Fibroblast of the aortic adventitia (primary cell): ENCODE measurements at places on chromosomes 1 and 21. TPM values are rescaled to one million over a fixed set of nuclear protein-coding genes. Genes with fewer than 3 reads are reported as not detected.

The MROH9 gene
- 0.27 and 0.49 TPM in 2 replicates for total RNA-seq

- peak; percentile 58 for DNase-seq
These were observed 134.7 kb downstream of the PSMG1 start for GRCh38 chr21:39048574-39048973.

DNA sequence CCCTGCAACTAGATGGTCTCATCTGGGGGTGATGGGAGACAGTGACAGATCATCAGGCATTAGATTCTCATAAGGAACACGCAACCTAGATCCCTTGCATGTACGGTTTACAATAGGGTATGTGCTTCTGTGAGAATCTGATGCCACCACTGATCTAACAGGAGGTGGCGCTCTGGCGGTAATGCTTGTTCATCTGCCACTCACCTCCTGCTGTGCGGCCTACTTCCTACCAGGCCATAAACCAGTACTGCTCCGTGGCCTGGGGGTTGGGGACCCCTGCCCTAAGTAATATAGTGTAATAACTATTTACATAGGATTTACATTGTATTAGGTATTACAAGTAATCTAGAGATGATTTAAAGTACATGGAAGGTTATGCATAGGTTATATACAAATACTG, 134.9 kb downstream of the CLEC20A start:
- no peak for DNase-seq

The PPIAL4G gene
- not detected in 2 replicates for total RNA-seq
